ENCODE measurements at places on chromosomes 7 and 10.

DNA sequence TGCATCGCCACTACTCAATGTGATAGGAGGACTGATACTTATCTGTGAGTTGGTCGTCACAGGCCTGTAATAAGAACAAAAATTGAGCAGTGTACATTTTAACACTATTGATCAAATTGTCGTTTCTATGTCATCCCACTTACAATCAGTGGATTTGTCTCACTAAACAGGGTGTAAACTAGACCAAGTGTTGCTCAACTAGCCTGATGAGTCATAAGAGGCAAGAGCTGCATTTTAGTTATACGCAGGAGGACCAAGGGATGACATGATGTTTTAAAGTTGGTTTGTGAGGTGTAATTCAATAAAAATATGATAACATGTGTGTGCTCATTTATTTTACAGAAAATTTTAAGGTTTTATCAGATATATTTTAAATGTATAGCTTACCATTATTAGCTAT, 1239.2 kb downstream of the REEP3 start:
- no peak for DNase-seq

GRCh38 chr10:28644647-28645046, 32.7 kb upstream of the BAMBI start:
- DNase-seq: no peak

DNA sequence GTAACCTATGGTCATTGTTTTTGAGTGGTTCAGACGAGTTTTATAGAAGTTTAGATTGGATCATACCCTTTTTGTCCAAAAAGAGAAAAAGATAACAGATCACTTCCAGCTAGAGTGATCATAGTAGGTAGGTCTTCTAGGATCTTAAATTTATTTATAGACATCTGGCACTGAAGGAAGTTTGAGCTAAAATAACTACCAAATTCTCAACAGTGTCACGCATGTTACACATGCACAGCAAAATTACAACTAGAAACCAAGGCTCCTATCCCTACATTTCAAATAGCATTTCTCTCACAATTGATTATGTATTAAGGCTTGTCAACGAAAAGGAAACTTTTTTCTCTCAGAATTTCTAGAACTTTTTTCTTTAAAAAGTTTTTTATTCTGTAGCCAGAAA, 2.3 kb downstream of the CALU start:
- DNase-seq: no peak

DNA sequence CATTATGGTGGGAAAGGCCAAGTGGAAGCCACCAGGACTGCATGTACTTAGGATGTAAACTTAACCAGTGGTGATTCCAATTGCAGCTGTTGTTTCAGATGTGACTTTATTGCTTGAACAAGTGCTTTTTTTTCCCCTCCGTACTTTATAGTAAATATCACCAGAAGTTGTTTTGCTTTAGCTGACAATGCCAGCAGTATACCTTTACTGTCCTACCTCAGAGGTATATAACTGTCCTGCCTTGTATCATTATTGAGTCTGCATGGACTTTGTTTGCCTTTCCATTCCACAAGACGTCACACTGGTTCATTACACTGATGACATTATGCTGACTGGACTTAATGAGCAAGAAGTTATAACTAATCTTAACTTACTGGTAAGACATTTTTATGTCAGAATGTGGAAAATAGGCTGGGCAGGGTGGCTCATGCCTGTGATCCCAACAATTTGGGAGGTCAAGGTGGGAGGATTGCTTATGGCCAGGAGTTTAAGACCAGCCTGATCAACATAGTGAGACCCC, 77.1 kb upstream of the RAB18 start:
- DNase-seq: no peak

GRCh38 chr10:21494191-21495001, 31.1 kb downstream of the SKIDA1 start:
- no peak for DNase-seq

DNA sequence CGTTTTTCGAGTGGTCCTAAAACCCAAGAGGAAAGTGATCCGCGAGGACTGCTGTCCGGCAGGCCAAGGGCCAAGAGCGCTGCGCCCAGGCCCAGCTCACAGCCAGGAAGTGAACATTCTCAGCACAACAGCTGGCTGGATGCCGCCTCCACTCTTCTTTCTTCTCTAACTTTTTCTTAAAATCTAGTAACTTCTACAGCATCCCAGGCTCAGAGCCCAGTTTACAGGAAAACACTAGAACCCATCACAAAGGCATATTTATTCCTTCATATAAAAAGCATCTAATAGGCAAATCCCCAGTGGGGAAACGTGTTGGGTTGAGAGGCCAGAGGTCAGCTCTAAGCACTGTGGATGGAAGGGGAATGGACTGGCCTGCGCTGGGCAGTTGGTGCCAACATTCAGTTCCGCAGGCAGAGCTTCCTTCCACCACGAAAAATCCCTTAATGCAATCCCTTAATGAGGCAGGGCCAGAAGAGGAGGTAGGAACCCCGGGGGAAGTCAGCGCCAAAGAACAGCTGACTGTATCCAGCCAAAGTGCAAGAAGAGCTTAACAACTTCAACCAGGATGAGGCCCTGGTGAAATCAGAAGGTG, 74.8 kb downstream of the ZRANB1 start:
- DNase-seq: no peak

GRCh38 chr7:46145412-46145811, 224.3 kb upstream of the IGFBP3 start:
- no peak for DNase-seq

GRCh38 chr10:11250304-11250703, 232.6 kb downstream of the CELF2 start:
- no peak for DNase-seq

GRCh38 chr10:43070121-43071085, 6.5 kb upstream of the RET start:
- no peak for DNase-seq

DNA sequence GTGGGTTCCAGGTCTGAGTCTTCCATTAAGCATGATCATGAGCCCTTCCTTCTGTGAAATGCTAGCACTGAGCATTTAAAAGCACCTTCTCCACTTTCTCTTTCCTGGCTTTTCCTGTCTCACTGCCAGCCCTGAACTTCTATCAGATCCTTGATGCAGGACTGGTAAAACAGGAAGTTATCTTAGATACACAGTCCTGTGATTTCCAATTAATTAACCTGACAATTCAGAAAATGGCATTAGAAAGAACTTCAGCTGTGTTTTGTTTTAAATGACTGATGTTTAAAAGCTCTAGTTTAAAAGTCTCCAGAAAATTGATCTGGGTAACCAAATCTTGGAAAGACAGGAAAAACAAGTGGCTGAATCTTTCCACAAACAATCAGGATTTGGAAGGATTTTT, 79.0 kb upstream of the MACROH2A2 start:
- DNase-seq: no peak

- no peak for DNase-seq
These were observed 20.3 kb upstream of the SHH start for GRCh38 chr7:155832581-155832981.

DNA sequence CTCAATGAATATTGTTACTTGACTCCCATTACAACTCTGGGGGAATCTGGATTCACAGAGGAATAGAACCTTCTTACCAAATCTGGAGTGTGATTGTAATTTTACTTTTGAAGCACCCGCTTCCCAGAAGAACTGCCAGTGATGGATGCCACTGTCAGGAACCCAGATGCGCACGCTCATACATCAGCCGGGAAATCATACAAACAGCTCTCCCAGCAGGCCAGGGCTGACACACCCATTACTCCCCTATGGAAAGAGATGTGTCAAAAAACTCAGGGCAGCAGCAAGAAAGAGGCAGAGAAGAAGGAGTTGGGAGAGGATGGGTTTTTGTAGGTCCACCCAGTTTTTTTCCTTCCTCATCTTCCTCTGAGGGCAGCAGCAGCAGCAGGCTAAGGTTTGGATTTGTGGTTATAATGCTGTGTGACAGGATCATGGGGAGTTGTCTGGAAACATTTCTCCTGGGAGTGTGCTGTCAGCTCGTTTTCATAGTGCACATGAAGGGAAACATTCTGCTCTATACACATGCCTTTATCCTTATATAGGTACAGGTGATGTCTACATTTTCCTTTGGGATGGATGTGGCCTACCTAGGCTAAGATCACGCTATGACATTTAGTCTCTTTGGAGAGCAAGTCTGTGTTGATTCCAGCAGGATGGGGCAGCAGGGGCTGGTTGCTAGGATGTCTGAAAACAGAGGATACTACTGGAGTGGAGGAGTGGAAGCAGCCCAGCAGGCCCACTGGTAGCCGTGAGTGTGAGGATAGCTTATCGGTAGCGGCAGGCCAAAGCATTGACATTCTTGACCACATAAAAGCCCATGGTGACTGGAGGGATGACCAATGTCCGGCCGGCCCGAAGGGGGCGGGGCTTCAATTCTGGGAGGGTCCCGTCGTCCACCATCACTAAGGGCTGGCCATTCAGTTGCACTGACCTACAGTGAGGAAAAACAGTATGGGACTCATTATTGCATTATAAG, 12.4 kb upstream of the HPS1 start:
- no peak for DNase-seq

DNA sequence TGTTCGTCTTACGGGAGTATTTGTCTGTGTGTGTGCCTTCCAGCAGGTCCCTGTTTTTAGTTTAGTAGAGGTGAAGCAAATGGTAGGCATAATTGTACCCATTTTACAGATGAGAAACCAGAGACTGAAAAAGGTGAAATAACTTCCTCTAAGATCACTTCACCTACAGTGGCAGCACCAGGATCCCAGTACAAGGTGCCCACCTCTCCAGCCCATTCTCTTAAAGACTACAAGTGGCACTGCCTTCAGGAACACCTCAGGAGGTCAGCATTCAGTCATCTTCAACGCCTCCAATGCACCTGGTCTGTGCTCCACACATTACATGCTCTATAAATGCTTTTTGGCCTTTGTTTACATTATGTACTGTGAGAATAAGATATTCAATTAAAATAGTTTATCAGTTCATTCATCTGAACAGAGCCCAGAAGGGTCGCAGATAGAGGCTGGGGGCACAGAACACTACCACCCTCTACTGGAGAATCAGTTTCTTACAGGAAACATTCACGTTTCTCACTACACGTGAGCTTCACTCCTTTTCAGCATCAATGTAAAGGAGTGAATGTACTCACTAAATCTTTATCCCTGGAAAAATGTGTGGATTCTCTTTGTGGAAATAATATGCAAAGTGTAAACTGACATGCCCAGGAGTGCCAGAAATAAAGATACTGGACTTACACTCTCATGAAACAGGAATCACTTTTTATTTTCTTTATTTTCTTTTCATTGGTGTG, 45.5 kb upstream of the ABLIM1 start:
- DNase-seq: no peak

DNA sequence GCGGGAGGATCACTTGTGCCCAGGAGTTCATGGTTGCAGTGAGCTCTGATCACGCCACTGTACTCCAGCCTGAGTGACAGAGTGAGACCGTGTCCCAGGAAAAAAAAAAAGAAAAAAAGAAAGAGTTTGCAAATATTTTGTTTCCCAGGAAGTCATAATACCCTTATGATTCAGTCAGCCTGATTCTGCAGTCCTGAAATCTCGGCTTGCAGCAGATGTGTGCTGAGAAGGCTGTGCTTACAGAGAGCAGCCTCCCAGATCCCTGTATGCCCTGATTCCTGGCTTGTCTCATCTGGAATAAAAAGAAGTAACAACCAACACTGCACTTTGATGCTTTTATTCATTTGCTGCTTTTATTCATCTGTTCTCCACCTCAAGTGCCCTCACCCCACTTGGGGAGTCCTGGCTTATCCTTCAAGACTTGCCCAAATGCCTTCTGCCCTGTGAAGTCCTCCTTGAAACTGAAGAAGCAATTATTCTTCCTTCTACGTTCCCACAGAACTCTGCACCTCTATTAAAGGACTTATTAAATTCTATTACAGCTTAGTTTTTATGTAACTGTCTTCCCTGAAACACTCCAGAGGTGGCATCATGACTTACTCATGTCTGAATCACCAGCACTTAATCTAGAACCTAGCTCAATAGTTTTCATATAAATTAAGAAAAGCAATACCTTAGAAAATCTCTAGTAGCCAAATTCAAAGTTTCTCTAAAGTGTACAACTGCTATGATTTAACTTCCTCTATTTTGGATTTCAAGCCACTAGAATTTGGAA, 27.7 kb upstream of the BPGM start:
- no peak for DNase-seq

DNA sequence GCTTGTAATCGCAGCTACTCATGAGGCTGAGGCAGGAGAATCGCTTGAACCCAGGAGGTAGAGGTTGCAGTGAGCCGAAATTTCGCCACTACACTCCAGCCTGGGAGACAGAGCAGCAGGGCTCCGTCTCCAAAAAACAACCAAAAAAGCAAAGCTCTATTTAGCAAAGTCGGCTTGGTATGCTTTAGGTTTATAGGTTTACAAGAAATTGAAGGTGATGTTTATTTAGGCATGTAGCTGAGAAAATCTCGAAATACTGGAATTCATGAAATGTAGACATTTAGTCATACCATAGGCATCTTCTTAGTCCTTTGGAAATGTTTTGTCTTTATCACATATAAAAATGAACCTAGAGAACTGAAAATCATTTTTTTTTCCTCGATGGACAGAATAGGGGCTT, 453.8 kb upstream of the ANKRD30A start:
- DNase-seq: no peak

DNA sequence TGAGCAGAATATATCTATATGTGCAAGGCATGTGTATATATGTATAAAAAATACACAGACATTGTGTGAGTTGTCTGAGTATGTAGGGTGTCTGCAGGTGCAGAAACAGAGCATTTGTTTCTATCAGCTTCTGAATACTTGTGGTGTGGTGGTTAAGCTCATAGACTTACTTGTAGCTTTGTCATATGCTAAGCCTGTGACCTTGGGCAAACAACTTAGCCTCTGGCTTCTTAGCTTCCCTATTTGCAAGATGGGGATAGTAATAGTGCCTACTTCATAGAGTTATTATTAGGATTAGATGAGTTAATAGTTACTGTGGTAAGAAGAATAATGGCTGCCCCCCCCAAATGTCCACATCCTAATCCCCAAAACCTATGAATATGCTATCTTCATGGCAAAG, 28.2 kb upstream of the PAX2 start:
- DNase-seq: no peak

DNA sequence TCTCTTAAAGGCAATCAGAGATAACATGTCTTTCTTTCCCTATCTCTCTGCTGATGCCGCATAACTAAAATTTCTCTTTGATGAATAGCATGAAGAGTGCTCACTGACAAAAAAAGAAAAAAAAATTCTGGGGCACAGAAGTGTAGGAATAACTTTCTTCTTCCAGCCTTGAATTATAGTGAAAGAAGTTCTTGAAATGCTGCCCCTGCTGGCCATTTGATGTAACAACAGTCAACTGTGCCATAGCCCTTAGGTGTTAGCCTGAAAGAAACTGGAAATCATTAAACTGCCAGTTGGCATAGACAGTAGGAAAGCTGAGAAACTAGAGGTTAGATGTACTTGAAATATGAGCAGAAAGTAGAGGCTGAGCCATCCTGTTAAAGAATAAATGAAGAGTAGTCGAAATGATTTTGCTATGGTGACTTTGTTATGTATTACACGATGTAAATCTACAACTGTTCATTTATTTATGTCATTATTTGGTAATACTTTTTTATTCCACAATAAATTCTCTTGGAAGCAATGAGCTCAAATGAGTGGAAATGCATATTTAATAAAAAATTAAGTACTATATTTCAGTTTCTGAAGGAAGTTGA, 48.3 kb upstream of the FAM171A1 start:
- no peak for DNase-seq

- DNase-seq: no peak
These were observed 48.4 kb downstream of the MTPAP start for GRCh38 chr10:30300728-30301127.

Measured in stimulated activated CD4-positive, alpha-beta T cell treated with anti-CD3 and anti-CD28 coated beads, Interleukin-15, amount 100 ng/mL, for 1 hour (primary cell).